ENCODE measurements at places on chromosomes 12 and 14.

- no peak for DNase-seq
These were observed 31.0 kb upstream of the GALNT9 start for GRCh38 chr12:132360410-132360809.

GRCh38 chr14:93092606-93093556 lies 22.8 kb downstream of the ITPK1 start:
- no peak for DNase-seq

- DNase-seq: peak; percentile 23
These were observed 1.8 kb upstream of the WNK1 start for GRCh38 chr12:750366-751191.

- no peak for DNase-seq
These were observed 60.5 kb downstream of the NUMB start for GRCh38 chr14:73397810-73398209.

GRCh38 chr14:103517721-103518421 lies 4.8 kb downstream of the CKB start:
- DNase-seq: no peak

DNA sequence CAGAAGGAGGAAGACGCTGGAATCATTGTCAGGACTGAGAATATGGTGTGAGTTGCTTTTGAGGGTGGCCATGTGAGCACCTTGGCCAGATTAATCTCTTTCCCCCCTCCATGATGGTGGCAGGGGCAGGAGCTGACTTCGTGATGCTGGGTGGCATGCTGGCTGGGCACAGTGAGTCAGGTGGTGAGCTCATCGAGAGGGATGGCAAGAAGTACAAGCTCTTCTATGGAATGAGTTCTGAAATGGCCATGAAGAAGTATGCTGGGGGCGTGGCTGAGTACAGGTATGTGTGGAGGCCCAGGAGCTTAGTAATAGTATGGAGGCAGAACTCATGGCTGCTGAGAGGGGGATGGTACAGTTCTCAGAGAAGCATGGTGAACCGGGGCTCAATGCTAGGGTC lies 4.3 kb downstream of the TINF2 start:
- no peak for DNase-seq

- no peak for DNase-seq
These were observed 6.9 kb upstream of the DCN start for GRCh38 chr12:91189516-91189915.

- no peak for DNase-seq
These were observed 47.8 kb upstream of the LTA4H start for GRCh38 chr12:96083020-96083719.

DNA sequence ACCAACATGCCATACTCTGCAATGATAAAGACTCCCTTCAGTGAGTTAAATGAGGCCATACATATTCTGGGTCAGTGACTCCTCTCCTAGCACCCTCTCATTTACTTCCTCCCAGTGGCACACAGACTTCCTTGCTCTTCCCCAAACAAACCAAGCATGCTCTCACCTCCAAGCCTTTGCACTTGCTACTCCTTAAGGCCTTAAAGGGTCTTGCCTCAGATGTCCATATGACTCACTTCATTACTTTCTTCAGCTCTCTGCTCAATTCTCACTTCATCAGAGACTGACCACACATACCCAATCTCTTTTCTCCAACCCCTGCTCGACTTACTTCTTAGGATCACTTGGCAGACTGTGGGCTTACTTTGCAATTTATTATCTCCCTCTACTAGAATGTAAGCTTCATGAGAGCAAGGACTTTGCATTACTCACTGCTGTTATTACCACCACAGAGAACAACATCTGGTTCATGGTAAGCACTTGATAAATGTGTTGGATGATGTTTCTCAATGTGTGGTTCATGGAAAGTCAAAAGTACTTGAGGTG lies 22.8 kb downstream of the DDX24 start:
- no peak for DNase-seq

- DNase-seq: no peak
These were observed 109.4 kb downstream of the ARF6 start for GRCh38 chr14:50001999-50002925.

DNA sequence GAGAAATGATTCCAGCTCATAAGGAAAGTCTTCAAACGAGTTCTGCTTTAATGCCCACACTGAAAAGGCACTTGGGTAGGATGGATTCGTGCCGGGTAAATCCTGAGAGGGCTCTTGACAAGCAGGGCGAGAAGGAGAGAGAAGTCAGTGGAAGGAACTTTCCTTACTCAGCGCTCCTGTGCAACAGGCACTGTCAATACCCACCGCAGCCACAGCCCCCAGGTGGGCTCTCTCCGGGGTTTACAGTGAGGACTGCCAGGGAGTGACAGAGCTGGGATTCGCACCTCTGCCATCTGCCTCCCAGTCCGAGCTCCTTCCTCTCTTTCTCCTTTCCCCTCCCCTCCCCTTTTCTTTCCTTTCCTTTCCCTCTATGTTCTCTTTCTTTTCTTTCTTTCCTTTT lies 118.7 kb downstream of the BEGAIN start:
- no peak for DNase-seq

DNA sequence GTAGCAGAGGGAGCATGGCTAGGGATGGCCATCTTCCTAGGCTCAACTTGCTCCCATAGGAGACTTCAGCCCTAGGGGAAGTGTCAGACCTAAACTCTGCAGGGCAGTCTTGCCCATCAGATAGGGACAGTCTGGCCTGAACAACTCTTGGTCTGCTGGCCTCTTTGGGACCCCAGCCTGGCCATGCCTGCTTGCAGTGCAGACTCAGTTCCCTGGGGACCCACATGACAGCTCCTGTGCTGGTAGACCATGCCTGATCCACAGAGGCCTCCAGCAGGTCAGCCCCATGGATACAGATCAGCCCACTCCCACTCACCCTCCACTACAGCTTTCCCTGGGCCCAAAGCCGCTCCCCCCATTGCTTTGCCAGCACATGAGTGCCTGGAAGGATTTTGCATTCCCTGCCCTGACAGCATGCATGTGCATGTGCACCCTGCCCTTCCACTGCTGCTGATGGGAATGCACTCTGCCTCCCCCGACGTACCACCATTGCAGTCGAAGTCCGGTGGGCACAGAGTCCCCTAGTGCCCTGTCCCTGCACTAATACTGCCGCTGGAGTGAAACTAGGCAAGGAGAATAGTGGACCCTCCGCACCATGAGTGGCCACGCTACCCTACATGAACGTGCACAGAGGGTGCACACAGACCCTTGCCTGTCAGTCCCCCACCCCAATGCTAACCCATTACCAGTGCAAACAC lies 841.4 kb downstream of the FSCB start:
- no peak for DNase-seq

DNA sequence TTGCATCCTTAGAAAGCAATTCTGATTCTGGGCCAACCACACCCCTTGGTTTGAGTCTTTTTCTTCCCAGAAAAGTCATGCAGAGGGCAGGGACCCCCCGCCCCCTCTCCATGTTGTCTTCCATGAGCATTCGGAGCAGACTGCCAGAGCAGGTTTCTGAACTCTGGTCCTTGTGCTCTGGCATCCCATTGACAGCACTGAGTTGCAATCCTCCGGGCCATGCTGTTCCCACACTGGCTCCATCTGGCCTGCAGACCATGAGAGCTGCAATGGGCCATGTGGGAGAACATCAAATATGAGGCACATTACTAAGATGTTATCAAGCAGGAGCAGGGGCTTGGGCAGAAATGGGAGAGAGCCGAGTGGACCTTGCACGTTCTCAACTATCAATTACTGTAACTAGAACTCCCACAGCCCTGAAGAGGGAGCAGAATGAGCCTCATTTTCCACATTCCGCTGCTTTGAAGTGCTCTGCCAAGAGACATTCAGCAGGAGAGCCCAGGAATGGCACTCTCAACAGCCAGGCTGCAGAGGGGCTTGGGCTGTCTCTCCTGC lies 157.4 kb downstream of the STXBP6 start:
- no peak for DNase-seq

GRCh38 chr14:69398818-69399210 lies 322 bp downstream of the SLC39A9 start:
- no peak for DNase-seq

GRCh38 chr14:50666772-50667683 lies 1.1 kb downstream of the SAV1 start:
- DNase-seq: no peak

GRCh38 chr12:68481181-68481941 lies 129.3 kb upstream of the RAP1B start:
- DNase-seq: no peak

DNA sequence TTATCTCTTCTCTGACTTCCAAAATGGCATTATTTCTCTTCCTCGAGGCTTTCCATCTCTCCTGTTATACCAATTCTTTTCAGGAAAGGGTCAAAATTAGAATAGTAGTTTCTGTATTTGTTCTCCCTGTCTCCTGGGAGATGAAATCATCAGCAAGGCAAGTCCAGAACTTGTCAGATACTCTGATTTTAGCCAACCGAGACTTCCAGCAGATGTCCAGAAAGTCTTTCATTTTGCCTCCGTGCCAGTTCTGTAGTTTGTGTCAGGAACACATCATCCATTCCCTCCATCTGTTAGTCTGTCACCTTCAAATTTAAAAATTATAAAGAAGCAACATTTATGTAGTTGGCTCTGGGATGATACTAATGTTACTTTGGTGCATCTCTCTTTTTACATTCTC lies 275.7 kb downstream of the CCDC59 start:
- no peak for DNase-seq

DNA sequence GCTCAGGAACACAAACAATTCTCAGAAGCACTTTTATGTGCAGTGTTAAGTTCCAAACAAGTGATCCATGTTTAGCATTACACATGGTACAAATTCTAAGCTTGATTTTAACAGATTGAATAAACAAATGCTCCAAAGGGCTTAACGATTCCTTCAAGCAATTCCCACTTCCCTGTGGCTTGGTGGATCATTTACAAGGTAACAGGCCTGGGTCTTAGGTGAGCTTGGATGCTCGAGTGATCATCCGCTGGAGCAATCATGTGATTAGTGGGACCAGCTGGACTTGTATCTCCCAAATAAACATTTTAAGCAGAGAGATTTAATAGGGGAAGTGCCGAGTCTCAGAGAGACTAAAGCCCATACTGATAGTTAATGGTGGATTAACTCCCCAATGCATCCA lies 70.7 kb downstream of the CALM1 start:
- no peak for DNase-seq

GRCh38 chr12:98924-99352 lies 32.4 kb downstream of the IQSEC3 start:
- DNase-seq: no peak

- DNase-seq: no peak
These were observed 17.9 kb downstream of the RNF34 start for GRCh38 chr12:121417847-121418246.

DNA sequence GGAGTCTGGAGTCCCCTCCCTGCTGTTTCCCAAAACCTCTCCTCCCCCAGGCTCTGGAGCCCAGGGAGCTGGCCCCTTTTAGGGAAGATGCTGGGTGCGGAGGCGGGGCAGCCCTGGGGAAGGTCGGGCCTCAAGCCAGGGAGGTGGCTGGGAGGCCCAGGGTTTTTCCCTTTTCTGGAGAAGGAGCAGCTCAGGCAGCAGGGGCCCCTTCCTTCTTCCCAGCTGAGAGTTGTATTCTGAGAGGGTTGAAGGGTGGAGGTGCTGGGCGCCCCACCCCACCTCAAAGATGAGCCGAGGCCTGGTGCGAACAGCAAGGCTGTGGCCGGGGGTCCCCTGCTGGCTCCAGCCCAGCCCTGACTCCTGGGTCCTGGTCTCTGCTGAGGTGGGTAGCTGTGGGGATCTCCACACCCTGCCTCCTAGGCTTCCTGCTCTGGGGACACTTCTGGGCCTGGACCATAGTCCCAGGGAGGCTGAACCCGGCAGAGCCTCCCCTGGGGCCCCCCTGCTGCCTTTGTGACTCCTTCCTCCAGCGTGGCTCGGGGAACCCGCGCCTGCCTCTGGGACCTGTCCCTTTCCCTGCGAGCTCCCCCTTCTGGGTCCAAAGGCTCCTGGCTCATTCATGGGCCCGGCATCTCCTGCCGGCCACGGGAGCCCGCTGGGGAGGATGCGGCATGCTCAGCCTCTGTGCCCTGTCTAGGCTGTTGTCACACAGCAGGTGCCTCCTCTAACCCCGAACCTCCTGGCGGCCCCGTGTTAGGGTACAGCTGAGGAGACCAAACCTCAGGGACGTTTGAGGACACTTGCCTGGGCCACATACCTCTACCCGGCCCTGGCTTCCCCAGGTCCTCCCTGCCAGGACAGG lies 4.4 kb downstream of the TRMT61A start:
- DNase-seq: no peak

DNA sequence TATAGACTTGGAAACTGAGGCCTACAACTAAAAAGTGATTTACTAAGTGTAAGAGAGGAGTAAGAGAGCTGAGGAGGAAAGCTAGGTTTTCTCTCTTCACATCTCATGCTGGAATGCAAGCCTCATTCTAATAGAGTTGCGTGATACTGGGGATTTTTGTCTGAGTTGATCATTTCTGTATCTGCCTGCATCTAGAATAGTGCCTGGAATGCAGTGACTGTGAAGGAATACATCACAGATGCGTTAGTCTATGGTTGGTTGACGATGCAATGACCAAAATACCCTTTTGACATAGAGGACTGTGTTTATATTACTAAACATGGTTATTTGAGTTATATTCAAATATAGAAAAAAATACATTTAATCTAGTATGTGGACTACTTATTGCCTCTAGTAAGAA lies 9.2 kb upstream of the TMEM117 start:
- DNase-seq: no peak

GRCh38 chr12:38391007-38391406 lies 74.4 kb downstream of the ALG10B start:
- no peak for DNase-seq

- DNase-seq: no peak
These were observed 8.6 kb downstream of the LGR5 start for GRCh38 chr12:71448150-71448581.

DNA sequence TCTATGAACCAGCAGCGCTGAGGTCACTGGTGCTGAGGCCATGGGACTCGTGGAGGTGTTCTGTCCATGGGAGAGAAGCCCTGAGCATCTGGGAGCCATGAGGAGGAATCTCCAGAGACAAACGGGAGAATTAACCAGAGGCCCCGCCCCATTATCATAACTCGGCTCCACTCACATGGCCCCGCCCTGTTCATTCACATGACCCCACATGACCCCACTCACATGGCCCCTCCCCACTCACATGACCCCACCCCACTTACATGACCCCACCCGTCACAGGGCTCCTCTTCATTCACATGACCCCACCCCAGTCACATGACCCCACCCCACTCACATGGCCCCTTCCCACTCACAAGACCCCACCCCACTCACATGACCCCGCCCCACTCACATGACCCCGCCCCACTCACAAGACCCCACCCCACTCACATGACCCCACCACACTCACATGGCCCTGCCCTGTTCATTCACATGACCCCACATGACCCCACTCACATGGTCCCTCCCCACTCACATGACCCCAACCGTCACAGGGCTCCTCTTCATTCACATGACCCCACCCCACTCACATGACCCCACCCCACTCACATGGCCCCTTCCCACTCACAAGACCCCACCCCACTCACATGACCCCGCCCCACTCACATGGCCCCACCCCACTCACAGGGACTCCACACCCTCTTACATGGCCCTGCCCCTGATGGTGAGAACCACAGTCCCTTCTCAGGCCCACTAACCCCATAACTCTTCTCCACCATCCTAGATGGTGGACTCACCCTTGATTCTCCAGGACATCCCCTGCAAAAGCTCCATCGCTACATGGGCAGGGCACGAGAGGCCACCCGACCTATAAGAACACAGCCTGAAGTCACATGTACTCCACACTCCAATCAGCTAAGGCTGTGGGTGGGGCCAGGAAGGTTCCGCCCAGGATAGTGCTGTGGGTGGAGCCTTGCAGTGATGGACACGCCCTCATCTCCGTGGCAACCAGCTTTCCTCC lies 151.1 kb upstream of the SFSWAP start:
- DNase-seq: no peak

GRCh38 chr14:22838631-22839041 lies 2.3 kb downstream of the MMP14 start:
- no peak for DNase-seq
